ENCODE measurements at places on chromosomes 5 and 9.
A peak's percentile ranks its signal among the peaks of the same experiment; 100 is the strongest.

- no peak for DNase-seq
These were observed 203.0 kb downstream of the HSPA4 start for GRCh38 chr5:133254803-133255202.

- no peak for DNase-seq
These were observed 356.3 kb downstream of the BNC2 start for GRCh38 chr9:16514131-16514530.

DNA sequence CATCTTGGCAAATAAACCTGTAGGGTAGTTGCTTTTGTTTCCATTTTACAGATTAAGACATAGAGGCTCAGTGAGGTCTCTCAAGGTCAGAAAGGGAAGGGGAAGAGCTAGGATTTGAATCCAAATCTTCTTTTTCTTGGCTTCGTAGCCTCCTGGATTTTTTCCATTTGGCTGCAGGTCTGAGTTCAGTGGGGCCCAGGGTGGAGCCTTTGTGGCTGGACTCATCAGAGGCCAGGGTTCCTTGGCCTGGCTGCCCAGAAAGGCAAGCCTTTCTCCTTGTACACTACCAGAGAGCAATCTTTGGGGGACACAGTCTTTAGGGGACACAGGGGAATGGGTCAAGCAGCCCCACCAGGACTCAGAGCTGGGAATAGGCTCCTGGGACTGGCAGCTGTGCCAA is 10.5 kb upstream of the TRAF1 start:
- DNase-seq, result no peak

GRCh38 chr9:38671372-38671731 is 48.6 kb downstream of the FAM240B start:
- peak; percentile 67 for DNase-seq

- no peak for DNase-seq
These were observed 376.1 kb downstream of the BRINP1 start for GRCh38 chr9:118992813-118993794.

DNA sequence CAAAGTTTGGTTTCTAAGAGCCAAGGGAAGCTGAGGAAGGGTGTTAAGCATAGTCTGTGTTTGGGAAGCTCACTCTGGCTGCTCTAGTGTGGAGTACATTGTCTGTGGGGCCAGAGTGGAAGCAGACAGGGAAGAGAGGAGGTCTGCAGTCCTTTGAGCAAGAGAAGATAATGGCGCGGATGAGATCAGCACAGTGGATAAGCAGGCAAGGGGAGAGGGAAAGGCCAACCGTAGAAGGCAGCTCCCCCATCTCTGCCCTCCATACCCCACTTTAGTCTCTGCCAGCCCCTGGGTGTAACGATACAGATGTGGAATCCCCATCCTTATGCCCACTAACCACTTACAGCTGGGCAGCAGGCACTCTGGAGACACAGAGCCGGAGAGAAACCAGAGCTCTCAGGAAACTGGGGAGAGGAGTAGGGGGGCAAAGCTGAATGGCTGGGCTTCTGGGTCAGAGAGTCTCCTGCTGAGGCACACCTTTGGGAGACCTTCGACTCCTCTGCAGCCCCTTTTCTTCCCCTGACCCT is 75.0 kb downstream of the SLIT3 start:
- no peak for DNase-seq

GRCh38 chr9:134738869-134739659 is 97.5 kb downstream of the COL5A1 start:
- peak; percentile 57 for DNase-seq

GRCh38 chr5:127517110-127517479 is 345 bp upstream of the PRRC1 start:
- no peak for DNase-seq

DNA sequence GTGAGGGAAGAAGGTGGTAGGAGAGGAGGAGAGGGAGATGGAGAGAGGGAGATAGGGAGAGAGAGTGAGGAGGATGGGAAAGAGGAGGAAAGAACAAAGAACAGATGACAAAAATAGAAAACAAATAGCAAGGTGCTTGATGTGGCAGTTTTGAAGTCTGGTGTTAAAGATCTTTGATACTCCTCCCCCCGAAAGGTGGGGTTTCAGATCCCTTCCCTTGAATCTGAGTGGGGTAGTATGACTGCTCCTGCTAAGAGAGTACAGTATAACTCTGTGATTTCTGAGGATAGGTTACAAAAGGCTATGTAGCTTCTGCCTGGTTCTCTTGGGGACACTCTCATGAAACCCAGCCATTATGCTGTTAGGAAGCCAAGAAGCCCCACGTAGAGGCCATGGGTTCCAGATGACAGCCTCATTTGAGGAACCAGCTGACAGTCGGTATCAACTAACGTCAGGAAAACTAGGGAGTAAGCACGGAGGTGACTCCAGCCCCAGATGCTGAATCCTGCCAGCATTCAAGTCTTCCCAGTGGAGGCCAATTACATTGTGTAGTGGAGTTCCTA is 102.1 kb downstream of the FANCC start:
- DNase-seq, result no peak

GRCh38 chr9:134048582-134048968 is 19.3 kb downstream of the BRD3 start:
- no peak for DNase-seq

- no peak for DNase-seq
These were observed 189.6 kb downstream of the TRIO start for GRCh38 chr5:14332746-14333145.

- DNase-seq, result no peak
These were observed 52.8 kb downstream of the TTC1 start for GRCh38 chr5:160061770-160062169.

- no peak for DNase-seq
These were observed 645.8 kb upstream of the EDIL3 start for GRCh38 chr5:85030316-85031084.

GRCh38 chr9:14467675-14468374 is 153.9 kb upstream of the NFIB start:
- DNase-seq, result no peak

DNA sequence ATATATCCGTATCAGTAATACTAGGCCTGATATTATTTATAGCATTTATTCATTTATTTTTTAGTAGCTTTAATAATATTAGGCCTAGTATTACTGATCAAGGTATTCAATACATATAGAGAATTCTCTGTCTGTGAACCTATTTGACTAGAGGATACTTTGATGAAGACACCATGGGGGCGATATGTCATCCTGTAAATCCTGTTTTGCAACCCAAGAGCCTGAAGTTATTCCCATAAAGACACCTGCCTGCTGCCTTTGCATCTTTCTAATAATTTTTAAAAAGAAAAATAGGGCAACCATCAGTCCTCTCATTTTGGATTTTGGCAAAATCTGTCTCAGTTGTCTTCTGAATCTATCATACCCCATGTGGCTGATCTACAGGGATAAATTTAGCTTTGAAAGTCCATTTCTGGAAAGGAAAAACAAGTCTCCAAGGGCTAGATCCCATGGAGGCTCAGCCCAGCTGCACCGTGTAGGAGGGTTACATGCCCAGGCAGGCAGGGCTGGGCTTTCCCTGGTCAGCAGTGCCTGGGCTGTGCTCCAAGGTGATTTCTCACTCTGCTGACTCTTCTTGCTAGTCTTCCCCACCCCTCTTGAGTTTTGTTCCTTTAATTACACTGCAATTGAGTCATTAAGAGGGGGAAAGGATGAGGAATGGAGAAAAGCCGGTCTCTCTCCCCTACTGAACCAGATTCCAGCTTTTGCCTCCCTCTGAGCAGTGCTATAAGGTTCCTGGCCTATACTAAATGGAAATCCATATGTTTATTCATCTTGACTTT is 169.0 kb downstream of the TRIM32 start:
- DNase-seq, result no peak

DNA sequence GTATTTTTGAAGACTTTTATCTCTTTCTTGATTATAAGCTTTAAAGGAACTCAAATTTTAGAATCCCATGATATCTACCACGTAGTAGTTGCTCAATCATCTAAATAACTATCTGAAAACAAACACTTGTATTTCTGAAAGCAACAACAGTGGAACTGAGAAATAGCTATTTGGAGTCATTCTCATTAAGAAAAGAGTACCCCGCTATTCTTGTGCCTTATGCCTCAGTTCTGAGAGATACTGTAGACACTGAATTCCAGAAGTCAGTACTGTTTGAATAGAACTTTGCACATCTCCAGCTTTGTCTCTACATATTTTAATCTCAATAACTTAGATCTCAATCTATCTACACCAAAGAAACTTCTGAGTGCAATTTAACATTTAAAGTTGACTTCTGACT is 11.4 kb downstream of the CHD1 start:
- DNase-seq, result no peak

- no peak for DNase-seq
These were observed 67.9 kb upstream of the TNFSF8 start for GRCh38 chr9:114998326-114998725.

- no peak for DNase-seq
These were observed 88.0 kb downstream of the ANKRD55 start for GRCh38 chr5:56145106-56145505.

DNA sequence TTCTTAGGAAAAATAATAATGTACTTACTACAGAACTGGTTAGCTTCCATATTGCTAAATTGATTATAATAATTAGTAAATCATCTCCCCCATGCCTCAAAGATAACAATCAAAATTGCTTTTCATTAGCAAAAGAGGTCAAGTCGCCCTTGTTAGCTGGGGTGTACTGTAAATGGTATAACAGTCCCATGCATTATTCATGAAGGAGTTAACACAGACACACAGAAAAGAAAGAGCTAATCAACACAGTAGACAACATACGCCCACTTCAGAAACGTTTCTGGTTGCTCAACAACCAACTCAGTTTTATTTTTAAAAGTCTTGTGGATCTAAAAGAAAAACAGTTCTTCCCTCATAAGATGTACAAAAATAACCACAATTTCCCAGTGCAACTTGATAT is 100.2 kb downstream of the MPDZ start:
- DNase-seq, result no peak

GRCh38 chr5:29588236-29588635 is 1605.2 kb upstream of the CDH6 start:
- DNase-seq, result no peak

DNA sequence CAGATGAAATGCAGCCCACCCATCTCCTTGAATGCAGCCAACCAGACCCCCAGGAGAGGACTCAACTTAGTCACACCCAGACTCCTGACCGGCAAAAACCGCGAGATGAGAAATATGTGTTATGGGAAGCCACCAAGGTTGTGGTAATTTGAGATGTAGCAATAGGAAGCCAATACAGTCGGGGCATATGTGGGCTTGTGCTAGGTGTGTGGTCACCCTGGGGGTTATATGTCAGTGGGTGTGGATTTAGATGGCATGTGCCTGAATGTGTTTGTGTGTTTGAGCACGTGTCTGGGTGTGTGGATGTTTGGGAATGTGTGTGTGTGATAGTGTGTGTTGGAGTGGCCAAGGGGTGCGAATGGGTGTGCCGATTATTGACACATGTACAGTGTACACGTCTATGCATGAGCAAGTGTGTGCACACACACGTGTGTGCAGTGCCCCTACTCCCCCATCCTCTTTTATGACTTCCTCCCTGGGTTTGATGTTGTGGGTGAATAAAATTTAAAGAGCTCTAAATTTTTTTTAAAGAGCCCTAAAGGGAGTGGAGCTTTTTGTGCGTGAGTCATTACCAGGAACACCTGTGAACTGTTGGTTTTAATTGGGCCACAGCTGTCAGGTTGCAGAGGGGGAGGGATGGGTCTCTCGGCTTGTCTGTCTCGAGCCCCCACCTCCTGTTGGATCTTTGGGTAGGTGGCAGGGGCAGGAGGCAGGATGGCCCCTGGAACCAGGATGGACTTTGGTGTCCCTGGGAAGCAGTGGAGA is 86.8 kb downstream of the LHX2 start:
- no peak for DNase-seq

DNA sequence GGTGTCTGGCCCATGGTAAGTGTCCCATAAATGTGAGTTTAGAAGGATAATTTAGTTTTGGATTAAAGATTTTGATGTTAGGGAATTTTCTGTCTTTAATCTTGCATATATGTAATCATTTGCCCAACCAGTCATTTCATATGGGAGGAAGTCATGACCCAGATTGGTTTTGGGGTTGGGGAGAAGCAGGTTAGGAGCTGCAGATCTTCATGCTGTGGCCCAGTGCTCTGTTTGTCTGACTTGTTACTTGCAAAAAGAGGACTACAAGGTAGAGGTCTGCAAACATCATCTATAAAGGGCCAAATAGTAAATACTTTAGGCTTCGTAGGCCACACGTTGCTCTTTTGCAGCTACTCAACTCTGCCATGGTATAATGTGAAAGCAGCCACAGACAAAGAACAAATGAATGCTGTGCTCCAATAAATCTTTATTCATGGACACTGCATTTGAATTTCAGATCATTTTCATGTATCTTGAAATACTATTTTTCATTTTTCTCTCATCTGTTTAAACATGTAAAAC is 16.8 kb downstream of the OSTF1 start:
- no peak for DNase-seq

- peak; percentile 44 for DNase-seq
These were observed 306.7 kb upstream of the BRINP1 start for GRCh38 chr9:119675951-119676350.

- DNase-seq, result no peak
These were observed 22.1 kb downstream of the ADRB2 start for GRCh38 chr5:148848393-148849031.

- DNase-seq, result no peak
These were observed 197.7 kb downstream of the MCTP1 start for GRCh38 chr5:95086927-95087815.

DNA sequence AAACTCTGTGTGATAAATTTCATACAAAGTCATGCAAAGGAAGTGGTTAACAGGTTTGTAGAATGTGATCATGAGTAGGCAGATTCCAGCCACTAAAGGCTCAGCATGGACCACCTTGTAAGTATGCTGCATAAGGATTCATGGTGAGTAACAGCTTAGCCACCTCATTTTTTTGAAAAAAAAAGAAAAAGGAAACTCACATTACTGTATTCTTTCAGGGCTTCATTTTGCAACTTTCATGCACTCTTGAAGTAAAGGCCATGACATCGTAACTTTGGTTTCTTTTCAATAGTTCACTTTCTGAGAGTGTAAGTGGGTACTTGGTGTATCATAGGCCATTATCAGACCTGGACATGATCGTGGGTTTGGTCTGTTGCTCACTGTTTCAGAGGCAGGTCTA is 175.1 kb downstream of the PCSK1 start:
- no peak for DNase-seq

GRCh38 chr5:14444161-14444560 is 137.4 kb upstream of the OTULINL start:
- no peak for DNase-seq

GRCh38 chr9:78319197-78320029 is 22.5 kb downstream of the PSAT1 start:
- no peak for DNase-seq

GRCh38 chr9:477193-477592 is 262.5 kb downstream of the DOCK8 start:
- DNase-seq, result no peak

Data from NCI-H1092 treated with DMSO at 0.1 percent for 48 hours (cell line).